ENCODE measurements at places on chromosomes 6 and 20.

DNA sequence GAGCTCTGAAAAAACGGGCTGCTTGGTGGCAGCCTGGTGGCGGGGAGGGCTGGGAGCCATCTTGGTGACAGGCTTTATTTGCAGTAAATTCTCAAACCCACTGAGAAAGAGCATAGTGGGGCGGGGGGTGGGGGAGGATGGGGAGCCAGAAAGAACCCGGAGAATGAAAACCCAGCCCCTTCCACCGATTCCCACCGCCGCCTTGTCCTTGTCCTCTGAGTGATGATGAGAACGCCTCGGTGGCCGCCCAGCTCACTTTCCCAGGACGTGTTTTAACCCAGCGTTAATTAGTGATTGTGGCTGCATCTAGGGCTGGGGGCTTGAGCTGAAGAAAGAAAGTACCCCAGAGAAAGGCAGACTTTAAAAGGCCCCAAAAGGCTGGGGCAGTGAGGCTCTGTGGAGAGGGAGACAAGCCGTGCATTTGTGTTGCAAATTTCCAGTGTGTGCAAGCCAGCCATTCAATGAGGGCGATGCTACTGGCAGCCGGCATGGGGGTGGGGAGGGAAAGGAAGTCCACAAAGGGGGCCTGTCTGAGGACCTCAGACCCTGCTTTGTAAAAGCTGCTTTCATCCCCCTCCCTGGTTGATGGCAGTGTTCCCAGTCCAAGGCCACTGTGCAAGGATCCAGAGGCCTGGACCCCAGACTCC, 6.2 kb upstream of the GHRH start:
- no peak for DNase-seq

GRCh38 chr6:138659998-138660397, 113.6 kb upstream of the CCDC28A start:
- DNase-seq: no peak

DNA sequence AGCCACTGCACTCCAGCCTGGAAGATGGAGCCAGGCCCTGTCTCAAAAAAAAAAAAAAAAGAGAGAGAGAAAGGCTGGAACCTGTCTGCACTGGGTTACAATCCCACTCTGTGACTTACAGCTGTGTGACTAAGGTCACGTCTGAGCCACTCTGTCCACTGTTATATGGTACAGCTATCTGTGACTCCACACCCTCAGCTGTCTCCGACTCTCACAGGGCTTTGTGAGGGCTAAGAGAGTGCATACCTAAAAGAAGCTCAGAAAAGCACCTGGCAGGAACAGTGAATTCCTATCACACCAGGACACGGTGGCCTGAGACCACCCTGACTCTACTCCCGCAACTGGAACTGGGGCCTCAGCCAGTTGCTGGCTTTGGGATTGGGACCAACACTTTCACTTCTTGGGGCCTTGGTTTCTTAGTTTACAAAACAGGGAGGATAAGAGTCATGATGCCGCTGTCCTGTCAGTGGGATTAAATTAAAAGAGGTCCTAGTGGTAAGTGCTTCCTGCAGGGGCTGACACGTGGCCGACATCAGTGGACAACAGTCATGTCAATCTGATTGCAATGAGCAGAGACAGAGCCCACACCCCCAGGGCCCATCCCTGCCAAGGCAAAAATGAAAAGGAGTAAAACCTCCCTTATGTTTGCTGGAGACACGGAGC, 5.7 kb upstream of the CD93 start:
- no peak for DNase-seq

- DNase-seq: no peak
Observed at GRCh38 chr6:94511502-94512088, 1065.7 kb upstream of the MANEA start.

GRCh38 chr20:45268531-45268930, 14.2 kb upstream of the SLPI start:
- DNase-seq: no peak

DNA sequence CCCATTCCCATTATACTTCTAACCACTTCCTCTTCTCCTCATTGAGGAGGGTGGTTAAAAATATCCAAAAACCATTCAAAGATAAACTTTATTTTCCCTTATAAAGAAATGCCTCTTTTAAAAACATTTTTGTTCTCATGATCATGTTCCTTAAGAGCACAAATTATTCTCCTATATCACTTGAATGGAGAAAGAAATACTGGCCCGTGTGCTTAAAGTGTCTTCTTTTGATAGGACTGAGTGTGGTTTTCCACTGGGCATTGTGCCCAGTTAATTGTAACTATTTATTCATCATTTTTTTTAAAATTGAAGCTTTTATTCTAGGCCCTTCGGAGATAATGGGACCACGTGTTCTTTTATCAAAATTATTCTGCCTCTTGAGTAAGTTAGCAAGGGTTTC, 871.5 kb downstream of the QKI start:
- DNase-seq: no peak

DNA sequence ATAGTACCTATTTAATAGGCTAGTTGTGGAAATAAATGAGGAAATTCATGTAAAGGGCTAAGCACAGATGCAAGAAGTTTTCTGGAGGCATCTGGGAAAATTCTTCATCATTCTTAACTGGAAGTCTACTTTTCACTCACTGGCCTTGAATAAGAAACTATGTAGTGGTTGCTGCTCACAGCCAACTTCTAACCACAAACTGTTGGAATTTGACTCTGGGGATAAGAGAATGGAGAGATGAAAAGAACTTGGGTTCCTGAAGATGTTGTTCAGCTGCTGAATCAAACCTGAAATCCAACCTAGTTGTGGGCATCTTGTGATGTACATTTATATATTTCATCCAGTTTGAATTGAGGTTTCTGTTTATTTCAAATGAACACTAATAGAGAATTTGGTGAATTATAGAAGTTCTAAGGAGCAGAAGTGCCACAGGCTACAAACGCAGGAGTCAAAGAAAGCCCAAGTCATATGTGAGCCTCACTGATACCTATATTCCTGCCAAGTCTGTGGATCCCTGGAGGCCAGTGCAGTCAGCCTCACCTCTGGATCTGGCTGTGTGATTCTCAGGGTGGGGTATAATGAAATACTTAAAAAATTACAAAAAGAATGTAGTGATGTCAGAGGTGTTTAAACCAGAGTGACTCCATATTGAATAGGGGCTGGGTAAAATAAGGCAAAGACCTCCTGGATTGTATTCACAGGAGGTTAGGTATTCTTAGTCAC, 18.7 kb upstream of the MEI4 start:
- DNase-seq: no peak

DNA sequence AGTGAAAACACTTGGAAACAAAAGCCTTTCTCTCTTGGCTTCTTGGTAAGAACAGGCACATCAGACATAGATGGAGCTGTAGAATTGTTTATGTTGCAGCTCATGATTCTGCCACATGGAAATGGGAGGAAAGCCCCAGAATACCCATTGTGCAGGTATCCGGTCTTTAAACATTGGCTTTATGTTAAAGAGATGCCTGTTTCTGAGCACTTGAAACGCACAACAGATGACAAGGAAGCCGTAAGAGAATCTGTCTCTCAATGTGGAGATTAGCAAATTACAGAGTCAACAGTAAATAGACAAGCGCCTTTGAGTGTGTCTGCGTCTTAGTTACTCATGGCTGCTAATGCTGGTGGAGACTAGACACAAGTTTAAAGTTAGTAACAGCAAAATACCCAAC, 10.5 kb downstream of the TNFAIP3 start:
- DNase-seq: no peak

DNA sequence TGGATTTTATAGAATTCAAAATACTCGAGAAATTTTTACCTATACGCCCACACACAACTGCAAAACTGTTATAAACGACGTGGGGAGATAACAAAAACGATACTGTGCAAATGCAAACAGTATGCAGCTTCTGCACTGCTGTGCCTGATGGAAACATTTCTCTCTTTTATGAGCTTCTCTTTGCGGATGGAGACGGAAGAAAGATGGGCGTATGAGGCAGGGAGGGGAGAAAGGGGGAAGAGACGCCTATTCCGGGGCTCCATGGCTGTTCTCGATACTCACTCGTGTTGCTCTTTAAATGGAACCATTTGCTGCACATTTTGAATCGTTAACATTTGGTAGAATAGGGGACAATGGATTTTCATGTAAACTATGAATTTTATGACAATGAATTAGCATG, 69.1 kb upstream of the EXOC2 start:
- DNase-seq: no peak

GRCh38 chr20:40323361-40323794, 365.7 kb downstream of the MAFB start:
- no peak for DNase-seq

DNA sequence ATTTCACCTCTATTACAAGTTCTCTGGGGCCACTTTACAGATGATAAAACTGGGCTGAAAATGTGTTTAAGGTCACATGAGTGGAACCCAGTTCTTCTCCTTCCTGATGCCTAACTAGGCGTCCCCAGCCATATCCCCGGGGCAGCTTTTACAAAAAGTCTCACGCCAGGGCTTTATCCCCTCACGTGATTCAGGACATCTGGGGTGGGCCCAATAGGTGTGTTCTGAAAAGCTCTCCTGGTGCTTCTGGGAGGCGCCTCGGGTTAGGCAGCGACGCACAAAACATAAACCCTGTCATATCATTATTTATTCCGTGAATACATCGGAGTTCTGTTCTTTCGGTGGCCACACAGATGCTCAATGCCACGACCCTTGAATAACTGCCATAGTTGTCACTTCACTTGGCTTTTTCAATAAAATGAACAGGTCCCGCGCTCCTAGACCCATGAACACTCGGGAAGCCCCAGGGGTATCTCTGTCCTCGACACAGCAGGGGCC, 32.1 kb downstream of the SF3B5 start:
- no peak for DNase-seq

- DNase-seq: no peak
Observed at GRCh38 chr20:24842918-24843715, 106.0 kb upstream of the CST7 start.

DNA sequence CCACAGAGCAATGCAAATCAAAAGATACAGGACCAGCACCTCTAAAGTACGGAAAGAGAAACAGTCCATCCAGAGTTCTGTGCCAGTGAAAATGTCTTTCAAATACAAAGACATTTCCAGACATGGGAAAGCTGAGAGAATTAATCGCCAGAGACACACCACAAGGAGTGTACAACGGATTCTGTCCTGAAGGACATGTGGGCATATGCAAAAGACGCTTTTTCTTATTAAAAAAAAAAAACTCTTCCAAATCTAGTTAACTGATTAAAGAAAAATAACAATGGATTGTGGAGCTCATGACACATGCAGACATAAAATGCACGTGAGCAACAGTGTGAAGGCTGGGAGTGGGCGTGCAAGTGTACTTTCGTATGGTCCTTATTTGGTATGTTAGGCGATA, 22.8 kb downstream of the KIF25 start:
- DNase-seq: no peak

DNA sequence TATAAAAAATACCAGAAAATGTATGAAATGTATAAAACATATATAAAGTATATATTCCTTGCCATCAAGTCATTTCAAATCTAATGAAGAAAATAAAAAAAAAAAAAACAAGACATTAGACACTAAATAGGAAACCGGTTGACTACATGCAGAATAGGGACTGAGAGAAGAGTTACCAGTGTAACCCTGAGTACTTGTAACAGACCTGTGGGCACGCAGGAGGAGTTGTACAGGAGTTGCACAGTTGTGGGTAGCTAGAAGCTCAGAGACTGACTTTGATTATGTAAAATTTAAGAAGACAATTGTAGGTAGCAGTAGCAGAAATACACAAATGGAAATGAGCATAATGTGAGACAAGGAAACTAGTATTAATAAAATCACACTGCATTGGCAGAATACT, 112.4 kb upstream of the DST start:
- DNase-seq: no peak

DNA sequence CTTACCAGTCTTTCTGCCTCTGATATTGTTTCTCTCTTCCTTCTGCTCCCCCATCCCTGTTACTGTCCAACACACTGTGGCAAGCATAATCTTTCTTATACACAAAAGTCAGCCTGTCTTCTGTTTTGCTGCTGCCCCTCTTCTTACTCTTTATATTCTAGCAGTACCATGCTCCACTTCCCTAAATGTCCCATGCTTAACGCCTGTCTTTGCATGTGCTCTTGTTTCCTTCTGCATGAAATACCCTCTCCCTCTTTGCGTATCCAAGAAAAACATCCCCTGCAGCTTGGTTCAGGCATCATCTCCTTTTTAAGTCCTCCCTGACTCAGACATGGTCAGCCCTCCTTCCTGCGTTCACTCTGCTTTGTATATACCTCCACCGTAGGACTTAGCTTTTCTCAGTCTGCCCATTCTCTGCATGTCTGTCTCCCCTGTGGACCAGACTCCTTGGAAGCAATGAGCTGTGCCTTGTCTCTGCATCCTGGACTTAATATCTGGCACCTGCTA, 103.9 kb downstream of the CTNNBL1 start:
- DNase-seq: no peak

All from activated naive CD4-positive, alpha-beta T cell treated with Interleukin-2 at 50 U/mL for 16 hours (primary cell).